ENCODE measurements at places on chromosomes 1 and 21.

DNA sequence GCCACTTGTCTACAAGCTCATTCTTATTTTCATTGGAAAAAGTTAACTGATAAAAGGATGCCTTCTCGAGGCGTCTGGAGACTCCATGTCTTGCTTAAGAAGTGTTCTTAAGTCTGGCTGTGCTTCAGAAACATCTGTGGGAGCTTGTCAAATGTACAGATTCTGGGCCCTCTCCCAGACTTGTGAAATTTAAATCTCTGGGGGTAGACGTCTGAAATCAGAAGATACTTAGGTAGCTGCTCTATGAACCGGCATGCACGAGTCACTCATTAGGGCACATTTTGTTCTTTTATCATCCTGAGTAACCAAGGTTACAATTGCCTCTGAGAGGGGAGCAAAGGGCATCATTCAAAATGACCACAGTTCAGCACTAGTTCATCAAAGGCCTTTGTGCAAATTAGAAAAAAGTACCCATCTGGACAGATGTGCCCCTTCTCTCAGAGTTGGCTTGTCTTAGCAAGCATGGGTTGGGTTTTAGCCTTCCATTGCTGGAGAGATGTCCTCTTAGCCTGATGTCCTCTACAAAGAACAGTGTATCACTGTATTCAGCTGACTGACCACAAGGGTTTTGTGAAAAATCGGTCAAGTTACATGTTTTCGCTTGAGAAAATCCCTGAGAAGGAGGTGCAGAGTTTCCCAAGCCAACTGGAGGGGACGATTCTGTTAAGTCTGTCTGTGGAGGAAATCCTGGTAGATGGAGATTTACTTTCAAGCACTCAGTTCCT, 156.9 kb downstream of the ASTN1 start:
- no peak for DNase-seq

DNA sequence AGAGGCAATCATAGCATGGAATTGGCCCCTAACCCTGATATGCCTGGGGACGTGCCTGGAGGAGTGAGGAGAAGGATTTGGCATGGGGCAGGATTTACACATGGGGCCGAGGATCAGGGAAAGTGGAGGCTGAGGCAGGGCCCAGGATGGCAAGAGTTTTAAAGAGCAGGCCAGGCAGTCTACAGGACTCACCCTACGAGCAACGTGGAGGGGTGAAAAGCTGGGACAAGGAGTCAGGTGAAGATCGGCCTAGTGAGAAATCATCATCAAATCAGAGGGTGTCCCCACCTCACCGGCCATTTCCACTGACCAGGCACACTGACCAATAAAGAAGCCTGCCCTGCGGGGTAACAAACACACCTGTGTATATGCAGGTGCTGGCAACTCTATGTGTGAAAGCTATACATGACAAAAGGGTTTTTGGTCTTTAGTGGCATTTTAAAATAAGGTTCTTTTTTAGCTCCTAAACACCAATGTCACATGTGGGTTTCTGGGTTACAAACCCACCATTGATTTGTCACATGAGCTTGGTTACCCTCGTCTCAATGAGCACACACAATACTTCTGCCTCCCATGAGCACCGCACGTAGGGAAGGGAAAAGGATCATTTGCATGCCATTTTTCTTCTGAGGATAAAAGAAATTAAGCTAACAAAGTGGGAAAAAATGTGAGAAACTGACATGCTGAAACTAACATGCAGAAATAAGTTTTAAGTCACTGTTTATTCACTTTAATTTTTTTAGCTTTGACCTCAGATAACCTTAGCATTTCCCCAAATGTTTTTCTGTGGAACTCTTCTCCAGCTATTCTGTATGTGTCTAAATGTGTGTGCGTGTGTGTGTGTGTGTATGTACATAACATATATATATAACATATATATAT, 168.1 kb upstream of the EDN2 start:
- DNase-seq: no peak

DNA sequence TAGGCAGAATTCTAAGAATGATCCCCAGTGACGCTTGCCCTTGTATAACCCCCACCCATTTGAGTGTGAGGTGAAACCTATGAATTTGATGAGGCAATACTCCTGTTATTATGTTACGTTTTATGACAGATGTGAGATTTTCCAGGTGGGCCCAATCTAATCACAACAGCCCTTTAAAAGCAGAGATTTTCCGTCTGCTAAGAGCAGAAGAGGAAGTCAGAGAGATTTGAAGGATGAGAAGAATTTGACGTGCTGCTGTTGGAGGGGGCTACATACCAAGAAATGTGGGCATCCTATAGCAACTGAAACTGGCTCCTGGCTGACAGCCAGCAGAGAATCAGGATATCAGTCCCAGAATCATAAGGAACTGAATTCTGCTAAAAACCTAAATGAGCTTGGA, 2.4 kb upstream of the SLC19A2 start:
- DNase-seq: no peak

DNA sequence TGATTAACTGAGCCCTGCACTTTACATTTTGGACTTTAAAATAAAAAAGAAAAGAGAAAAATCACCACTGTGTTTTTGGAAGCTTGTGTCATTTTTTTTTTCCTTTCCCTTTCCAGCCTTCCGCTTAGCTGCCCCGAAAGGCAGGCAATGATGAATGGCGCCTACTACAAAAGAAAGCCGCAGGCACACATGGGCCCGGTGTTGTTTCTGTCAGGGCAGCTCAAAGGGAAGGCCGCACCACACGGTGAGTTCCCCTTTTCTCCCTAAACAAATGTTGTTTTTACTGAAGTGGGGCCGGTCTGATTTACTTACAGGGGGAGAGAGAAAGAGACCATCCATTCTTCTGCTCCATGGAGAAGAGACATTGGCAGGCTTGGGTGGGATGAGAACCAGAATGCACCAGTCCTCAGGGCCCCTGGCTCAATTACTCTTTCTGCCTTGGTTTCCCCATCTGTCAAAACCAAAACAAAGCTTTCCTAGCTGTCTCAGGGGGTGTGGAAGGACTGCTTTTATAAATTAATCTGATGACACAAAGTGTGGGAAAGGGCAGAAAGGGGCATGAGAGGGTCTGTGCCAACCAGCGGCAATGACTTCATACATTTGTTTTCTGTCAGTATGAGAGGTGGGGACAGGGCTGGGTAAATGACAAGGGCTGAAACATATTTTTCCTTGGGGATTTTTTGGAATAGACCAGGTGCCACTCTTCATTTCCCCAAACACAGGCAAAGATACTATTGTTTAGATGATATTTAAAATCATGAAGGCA, 91.4 kb upstream of the PLXNA2 start:
- DNase-seq: no peak

GRCh38 chr1:67749844-67750690, 65.1 kb downstream of the GADD45A start:
- peak; percentile 74 for DNase-seq

GRCh38 chr21:35511696-35512162, 462.6 kb upstream of the RUNX1 start:
- no peak for DNase-seq

- no peak for DNase-seq
These were observed 27.9 kb upstream of the AGO1 start for GRCh38 chr1:35854989-35855700.

GRCh38 chr1:41874151-41874719, 44.5 kb downstream of the HIVEP3 start:
- no peak for DNase-seq

- no peak for DNase-seq
These were observed 450 bp downstream of the ARHGAP30 start for GRCh38 chr1:161069241-161069640.

- no peak for DNase-seq
These were observed 10.4 kb upstream of the ITPKB start for GRCh38 chr1:226749467-226749866.

DNA sequence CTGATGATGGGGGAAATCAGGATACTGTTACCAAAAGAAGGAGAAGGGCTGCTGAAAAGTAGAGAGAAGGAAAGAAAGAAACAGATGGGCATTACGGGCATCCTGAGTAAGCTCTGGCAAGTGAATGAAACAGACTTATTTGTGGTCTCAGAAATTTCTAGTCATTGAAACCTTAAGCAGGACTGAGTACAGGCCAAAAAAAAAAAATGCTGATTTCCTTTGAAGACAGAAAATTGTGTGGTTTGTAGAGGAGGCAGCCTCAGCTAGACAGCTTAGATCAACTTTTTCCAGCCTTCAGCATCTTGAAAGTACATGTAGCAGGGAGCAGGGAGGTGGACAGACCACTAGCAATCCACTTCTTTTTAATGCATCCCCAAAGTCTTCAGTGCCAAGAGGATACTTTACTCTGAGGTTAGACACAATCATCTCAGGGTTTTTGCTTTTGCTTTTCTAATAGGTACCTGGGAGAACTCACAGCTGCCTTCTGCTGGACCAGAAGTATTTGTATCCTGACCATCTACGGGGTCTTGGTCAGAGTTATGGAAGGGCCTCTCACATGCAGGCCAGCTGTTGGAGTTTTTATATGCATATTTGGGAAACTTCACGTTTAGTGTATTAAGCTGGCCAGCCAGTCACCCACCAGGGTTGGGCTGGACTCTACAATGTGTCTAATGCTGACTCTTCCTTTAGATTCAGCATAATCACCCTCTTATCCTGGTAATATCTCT, 10.6 kb upstream of the CAPZB start:
- DNase-seq: no peak

- DNase-seq: no peak
These were observed 253.1 kb upstream of the FGGY start for GRCh38 chr1:59043796-59044195.

- no peak for DNase-seq
These were observed 775 bp downstream of the TMEM125 start for GRCh38 chr1:43270421-43271095.

DNA sequence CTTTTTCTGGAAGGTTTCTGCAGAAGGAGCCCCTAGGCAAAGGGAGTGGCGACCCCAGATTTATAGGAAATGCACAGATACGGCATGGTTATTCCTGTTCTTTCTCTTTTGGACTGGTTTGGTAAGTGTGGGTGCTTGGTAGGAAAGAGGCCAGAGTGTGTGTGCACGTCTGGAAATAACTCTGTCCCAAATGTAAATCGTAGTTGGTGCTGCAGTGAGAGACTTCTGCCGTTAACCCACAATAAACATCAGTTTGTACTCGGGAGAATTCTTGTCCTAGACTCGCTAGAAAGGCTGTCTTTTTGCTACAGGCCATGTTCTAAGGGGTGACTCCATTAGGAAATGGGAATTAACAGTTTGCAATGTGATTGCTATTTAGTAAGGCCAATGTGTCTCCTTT, 779 bp downstream of the SLC44A3 start:
- DNase-seq: no peak

GRCh38 chr1:40362699-40363098, 10.8 kb upstream of the SMAP2 start:
- DNase-seq: no peak

DNA sequence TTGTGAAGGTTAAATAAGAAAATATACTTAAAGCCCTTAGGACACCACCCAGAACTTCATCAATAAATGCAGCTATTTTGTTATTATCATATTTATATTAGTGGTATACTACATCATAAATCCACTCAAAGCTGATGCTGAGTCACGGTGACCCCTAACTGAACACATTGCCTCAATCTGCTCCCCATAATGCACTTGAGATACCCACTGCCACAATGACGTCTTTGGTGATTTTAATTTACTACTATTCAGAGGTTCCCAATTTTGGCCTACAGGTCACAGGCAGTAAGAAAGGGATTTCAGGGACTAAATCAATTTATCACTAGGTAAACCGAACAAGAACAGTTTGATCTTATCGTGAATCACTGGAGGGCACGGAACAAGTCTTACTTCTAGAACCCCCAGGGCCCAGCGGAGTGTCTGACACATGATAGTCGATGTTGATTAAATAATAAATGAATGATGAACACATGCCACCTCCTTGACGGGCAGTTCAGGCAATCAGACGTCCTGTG, 493 bp upstream of the CHD1L start:
- DNase-seq: no peak

- no peak for DNase-seq
These were observed 19.1 kb downstream of the AJAP1 start for GRCh38 chr1:4673494-4673893.
